H7 (cell line): ENCODE measurements at places on chromosomes 11 and 22. TPM values are rescaled to one million over a fixed set of nuclear protein-coding genes. Genes with fewer than 3 reads are reported as not detected.
A peak's percentile ranks its signal among the peaks of the same experiment; 100 is the strongest.

- DNase-seq, result peak; percentile 9
Observed at GRCh38 chr22:24289741-24290163, 19.1 kb downstream of the SPECC1L start.

DNA sequence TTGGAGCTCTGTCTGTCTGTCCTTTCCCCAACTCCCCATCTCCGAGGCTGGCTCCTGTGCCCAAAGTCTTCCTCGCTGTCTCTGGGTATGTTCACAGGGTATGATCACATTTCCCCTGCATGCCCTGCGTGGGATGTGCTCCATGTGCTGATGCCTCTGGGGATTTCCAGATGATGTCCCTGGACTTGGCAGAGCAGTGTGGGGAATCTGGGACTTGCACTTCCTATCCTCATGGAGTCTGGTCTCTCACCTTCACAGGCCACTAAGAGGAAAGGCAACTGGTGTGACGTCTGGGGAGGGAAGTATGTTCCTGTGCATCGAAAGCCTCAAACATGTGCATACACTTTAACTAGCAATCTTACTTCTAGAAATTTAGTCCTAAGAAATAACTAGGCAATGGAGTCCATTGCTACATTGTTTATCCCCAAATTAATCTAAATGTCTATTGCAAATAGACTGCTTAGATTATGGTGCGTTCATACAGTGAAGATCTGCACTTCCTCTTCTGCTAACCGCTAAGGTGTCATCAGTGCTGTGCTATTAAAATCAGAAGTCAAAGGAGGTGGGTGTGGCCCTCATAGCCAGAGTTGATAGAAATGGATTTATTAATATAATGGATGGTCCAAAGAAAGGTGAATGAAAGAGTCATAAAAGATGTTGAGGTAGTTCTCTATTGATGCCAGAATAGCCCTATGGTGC lies 20.8 kb downstream of the TIMP3 start:
- no peak for DNase-seq

DNA sequence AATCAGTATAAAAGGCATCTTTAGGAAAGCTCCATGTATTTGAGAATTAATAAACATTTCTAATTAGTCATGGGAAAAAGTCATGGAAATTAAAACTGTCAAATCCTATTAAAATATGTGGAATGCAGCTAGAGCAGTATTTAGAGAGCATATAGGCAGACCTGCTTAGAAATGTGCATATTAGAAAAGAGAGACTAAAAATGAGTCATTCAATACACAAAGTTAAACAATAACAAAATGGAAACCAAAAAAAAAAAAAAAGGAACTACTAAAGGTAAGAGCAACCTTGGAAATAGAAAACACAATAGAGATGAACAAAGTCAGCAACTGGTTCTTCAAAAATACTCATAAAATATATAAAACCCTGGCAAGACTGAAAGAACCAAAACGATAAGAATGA lies 59.7 kb upstream of the RASSF10 start:
- no peak for DNase-seq

DNA sequence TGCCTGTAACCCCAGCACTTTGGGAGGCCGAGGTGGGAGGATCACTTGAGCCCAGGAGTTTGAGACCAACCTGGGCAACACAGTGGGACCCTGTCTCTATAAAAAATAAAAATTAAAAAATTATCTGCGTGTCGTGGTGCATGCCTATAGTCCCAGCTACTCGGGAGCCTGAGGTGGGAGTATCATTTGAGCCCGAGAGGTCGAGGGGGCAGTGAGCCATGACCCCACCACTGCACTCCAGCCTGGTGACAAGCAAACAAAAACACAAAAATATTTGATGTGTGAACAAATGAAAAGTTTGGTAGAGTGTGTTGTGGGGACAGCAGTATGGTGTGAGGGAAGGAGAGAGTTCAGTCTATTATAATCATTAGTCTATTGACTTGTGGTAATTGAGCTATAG lies 90.8 kb upstream of the PARVA start:
- no peak for DNase-seq

Gene OR52N4
- not detected in 2 replicates for total RNA-seq

Gene PCNX3
- 21.7 and 25.9 TPM in 2 replicates for total RNA-seq

Gene PKDREJ
- total RNA-seq, result 0.07 TPM in 1 of 2 replicates, not detected in the other

Gene WT1
- total RNA-seq, result 0.10 TPM in 1 of 2 replicates, not detected in the other
